ENCODE measurements at places on chromosomes 3 and 15. TPM values are rescaled to one million over a fixed set of nuclear protein-coding genes. Genes with fewer than 3 reads are reported as not detected.

The OIP5 gene
- 0.44 TPM for polyA plus RNA-seq

The ZBTB38 gene
- 31.4 TPM for polyA plus RNA-seq

The EIF3J gene
- 16.8 TPM for polyA plus RNA-seq

The A4GNT gene
- polyA plus RNA-seq, result not detected

DNA sequence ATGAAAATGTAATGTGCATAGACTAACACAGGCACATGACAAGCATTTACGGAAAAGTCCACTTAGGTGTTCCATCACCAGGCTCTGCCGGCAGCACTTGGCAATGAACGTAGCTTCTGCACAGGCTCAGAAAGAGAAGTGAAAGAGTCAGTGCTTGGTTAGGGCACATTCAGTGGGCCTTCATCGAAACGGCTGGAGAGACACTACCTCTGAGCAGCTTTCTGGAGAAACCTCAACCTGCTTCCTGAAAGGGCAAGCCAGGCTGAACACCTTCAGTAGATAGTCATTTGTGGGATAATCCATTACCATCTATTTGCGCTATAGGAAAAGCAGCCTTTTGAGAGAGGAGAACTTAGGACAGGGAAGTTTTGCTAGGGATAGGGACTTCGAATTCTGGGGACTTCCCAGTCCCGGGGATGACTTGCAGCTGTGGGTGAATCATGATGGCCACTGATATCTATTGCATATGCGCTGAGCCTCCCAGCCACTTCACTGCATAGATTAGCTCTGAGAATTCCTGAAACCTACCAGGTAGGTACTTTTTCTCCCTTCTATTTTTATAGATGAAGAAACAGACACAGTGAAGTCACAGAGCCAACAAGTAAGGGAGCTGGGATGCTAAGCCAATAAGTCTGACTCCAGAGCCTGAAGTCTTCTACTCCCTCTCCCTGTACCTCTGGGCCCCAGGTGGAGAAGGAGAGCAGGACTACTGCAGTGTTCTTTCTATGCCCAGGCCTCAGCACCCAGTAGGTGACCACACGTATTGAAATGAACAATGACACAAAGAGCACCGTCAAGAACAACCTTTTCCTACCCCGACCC, 4.2 kb upstream of the SH2D7 start:
- no peaks in the 10 kb centered on the region for H3K4me1 ChIP-seq
- no peaks in the 10 kb centered on the region for H3K36me3 ChIP-seq
- H3K27ac ChIP-seq, result no peak overlapping the region
- H3K27me3 ChIP-seq, result no peaks in the 10 kb centered on the region
- DNase-seq, result no peak

GRCh38 chr3:147654827-147655226, 245.7 kb downstream of the ZIC1 start:
- H3K27ac ChIP-seq, result no peak overlapping the region
- H3K4me1 ChIP-seq, result no peaks in the 10 kb centered on the region
- DNase-seq, result no peak
- H3K4me3 ChIP-seq, result no peak overlapping the region

- H3K27me3 ChIP-seq, result peaks cover 2% of the 10 kb centered on the region
- H3K4me1 ChIP-seq, result no peaks in the 10 kb centered on the region
- no peak for DNase-seq
- no peaks in the 10 kb centered on the region for H3K36me3 ChIP-seq
These were observed 504.4 kb downstream of the FHIT start for GRCh38 chr3:60746695-60747416.

DNA sequence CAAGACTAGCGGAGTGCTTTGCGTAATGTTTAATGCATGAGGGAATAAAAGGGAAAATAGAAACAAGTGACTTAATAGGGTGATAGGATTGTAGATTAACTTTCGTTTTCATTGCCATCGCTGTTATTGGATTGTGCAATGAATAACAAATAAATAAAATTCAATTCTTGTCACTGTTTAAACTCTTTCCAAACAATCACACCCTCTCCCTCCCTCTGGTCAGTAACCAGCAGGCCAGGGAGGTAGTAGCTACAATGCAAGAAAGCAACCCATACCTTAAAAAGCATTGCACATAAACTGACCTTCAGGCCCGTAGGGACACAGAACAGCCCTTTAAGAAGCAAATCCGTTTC, 705 bp upstream of the TFRC start:
- H3K27ac ChIP-seq, result peak overlapping the region; percentile 95
- peaks cover 21% of the 10 kb centered on the region for H3K4me1 ChIP-seq
- H3K27me3 ChIP-seq, result peaks cover 3% of the 10 kb centered on the region
- peak overlapping the region; percentile 91 for H3K4me3 ChIP-seq

- no peaks in the 10 kb centered on the region for H3K36me3 ChIP-seq
- DNase-seq, result no peak
- no peak overlapping the region for H3K27ac ChIP-seq
- no peak overlapping the region for H3K4me3 ChIP-seq
These were observed 12.4 kb downstream of the CACNA2D2 start for GRCh38 chr3:50491023-50491422.

GRCh38 chr15:68375716-68376220, 56.2 kb downstream of the ITGA11 start:
- no peaks in the 10 kb centered on the region for H3K4me1 ChIP-seq
- no peaks in the 10 kb centered on the region for H3K36me3 ChIP-seq
- no peaks in the 10 kb centered on the region for H3K27me3 ChIP-seq
- no peak overlapping the region for H3K4me3 ChIP-seq
- no peak for DNase-seq

GRCh38 chr3:165336786-165337185, 140.6 kb upstream of the SLITRK3 start:
- no peak overlapping the region for H3K27ac ChIP-seq
- H3K4me3 ChIP-seq, result no peak overlapping the region
- no peaks in the 10 kb centered on the region for H3K36me3 ChIP-seq
- DNase-seq, result no peak

GRCh38 chr3:120418866-120419490, 31.8 kb downstream of the FSTL1 start:
- no peaks in the 10 kb centered on the region for H3K36me3 ChIP-seq
- H3K4me1 ChIP-seq, result peaks cover 24% of the 10 kb centered on the region
- peaks cover 9% of the 10 kb centered on the region for H3K27me3 ChIP-seq
- H3K4me3 ChIP-seq, result no peak overlapping the region
